ENCODE measurements at places on chromosomes 4 and X. TPM values are rescaled to one million over a fixed set of nuclear protein-coding genes. Genes with fewer than 3 reads are reported as not detected.

The GDPD2 gene
- total RNA-seq: not detected

The INTS6L gene
- total RNA-seq: 10.4 TPM

The STK26 gene
- total RNA-seq: 1.1 TPM

The SMIM43 gene
- not detected for total RNA-seq

The HDAC6 gene
- total RNA-seq: 142 TPM

Data from adrenal gland (tissue), 19 donors.